ENCODE measurements at places on chromosomes 13 and 19.

DNA sequence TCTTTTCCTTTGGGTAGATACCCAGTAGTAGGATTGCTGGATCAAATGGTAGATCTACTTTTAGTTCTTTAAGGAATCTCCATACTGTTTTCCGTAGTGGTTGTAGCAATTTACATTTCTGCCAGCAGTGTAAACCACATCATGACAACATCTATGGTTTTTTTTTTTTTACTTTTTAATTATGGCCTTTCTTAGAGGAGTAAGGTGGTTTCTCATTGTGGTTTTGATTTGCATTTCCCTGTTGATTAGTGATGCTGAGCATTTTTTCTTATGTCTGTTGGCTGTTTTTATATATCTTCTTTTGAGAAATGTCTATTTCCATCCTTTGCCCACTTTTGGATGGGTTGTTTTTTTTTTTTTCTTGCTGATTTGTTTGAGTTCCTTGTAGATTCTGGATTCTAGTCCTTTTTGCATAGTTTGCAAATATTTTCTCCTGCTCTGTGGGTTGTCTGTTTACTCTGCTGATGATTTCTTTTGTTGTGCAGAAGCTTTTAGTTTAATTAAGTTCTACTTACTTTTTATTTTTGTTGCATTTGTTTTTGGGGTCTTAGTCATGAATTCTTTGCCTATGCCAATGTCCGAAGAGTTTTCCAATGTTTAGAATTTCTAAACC is 38.8 kb downstream of the TDRD3 start:
- DNase-seq = no peak

- no peak for DNase-seq
Measured at GRCh38 chr13:23039266-23039935, 141.4 kb upstream of the SGCG start.

DNA sequence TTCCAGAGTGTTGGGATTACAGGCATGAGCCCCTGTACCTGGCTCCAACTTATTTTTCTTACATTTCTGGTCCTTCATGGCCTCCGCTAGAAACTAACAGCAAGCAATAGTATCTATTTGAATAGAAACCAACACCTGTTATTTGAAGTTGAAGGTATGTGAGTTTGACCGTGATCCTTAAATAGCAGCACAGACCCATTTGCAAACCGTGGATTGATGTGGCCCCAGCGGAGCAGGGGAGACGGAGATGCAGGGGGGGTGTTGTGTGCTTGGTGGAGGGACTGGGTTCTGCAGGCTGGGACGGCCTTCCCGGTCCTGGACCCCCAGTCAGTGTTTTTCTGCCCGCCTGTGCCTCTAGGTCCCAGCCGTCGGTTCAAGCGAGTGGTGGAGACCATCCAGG is 16.9 kb downstream of the TMEM150B start:
- no peak for DNase-seq

GRCh38 chr19:45442778-45443461 is 19.2 kb upstream of the ERCC1 start:
- DNase-seq = peak; percentile 71

- no peak for DNase-seq
Measured at GRCh38 chr13:32600890-32601289, 14.6 kb downstream of the PDS5B start.

GRCh38 chr13:99083981-99084380 is 106.1 kb upstream of the DOCK9 start:
- no peak for DNase-seq

- peak; percentile 42 for DNase-seq
Measured at GRCh38 chr13:75620020-75620419, 16.1 kb upstream of the LMO7 start.

Measured in ELR (cell line).